ENCODE measurements at places on chromosomes 16 and 17.

- DNase-seq: no peak
These were observed 77.7 kb upstream of the CLEC3A start for GRCh38 chr16:77944631-77945030.

DNA sequence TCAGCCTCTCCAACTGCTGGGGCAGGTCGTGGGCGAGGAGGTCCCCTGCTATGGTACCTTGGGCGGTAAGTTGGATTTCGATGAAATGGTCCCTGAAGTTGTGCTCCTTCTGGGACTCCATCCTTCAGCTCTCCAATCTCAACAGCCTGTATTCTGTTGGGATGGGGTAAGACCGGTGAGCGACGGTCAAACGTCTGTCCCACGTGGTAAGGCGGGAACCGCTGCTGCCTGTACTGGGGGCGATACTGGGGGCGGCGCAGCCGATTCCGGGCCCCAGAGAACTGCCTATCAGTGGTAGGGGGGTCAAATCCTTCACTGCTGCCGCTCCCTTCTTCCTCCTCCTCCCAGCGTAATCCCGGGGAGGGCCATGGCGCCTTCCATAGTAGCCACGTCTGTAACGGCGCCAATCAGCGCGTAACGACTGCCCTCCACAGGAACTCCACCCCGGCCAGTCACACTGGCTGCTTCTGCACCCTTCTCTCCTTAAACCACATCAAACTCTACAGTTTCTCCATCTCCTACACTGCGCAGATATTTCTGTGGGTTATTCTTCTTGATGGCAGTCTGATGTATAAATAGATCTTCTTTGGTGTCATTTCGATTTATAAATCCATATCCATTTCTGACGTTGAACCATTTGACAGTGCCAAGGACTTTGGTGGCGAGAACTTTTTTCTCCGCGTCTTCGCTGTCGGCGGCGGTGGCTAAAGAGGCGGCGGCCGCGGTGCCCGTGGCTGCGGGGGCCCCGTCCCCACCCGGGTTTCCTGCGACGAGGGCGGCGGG lies 41.1 kb downstream of the AHSP start:
- no peak for DNase-seq

- DNase-seq: no peak
These were observed 3.7 kb upstream of the SDK2 start for GRCh38 chr17:73647772-73648542.

GRCh38 chr17:46764709-46765401 lies 53.6 kb downstream of the WNT3 start:
- no peak for DNase-seq

- DNase-seq: no peak
These were observed 95.7 kb upstream of the DNAH17 start for GRCh38 chr17:78672871-78673371.

- DNase-seq: no peak
These were observed 9.7 kb upstream of the RAI1 start for GRCh38 chr17:17671369-17672129.

GRCh38 chr17:49021095-49021767 lies 24.0 kb downstream of the IGF2BP1 start:
- DNase-seq: no peak

GRCh38 chr16:27242868-27243590 lies 25.5 kb downstream of the NSMCE1 start:
- DNase-seq: no peak

- no peak for DNase-seq
These were observed 144.8 kb downstream of the KCNJ2 start for GRCh38 chr17:70314096-70314495.

DNA sequence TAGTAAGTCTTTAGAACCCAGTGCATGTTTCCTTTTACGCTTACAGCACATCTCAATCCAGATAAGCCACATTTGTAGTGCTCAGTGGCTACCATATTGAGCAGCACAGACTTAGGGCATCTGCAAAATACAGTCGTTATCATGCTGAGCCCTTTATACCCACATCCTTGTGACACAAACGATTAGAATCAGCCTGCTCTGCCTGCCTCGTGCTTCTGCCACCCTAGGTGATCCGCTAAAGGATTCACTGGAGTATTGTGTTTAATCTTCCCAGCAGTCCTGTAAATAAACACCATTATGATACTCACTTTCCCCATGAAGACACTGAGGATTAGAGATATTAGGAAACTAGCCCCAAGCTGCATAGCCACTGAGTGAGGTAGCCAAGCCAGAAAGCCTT lies 51.3 kb upstream of the FA2H start:
- no peak for DNase-seq

DNA sequence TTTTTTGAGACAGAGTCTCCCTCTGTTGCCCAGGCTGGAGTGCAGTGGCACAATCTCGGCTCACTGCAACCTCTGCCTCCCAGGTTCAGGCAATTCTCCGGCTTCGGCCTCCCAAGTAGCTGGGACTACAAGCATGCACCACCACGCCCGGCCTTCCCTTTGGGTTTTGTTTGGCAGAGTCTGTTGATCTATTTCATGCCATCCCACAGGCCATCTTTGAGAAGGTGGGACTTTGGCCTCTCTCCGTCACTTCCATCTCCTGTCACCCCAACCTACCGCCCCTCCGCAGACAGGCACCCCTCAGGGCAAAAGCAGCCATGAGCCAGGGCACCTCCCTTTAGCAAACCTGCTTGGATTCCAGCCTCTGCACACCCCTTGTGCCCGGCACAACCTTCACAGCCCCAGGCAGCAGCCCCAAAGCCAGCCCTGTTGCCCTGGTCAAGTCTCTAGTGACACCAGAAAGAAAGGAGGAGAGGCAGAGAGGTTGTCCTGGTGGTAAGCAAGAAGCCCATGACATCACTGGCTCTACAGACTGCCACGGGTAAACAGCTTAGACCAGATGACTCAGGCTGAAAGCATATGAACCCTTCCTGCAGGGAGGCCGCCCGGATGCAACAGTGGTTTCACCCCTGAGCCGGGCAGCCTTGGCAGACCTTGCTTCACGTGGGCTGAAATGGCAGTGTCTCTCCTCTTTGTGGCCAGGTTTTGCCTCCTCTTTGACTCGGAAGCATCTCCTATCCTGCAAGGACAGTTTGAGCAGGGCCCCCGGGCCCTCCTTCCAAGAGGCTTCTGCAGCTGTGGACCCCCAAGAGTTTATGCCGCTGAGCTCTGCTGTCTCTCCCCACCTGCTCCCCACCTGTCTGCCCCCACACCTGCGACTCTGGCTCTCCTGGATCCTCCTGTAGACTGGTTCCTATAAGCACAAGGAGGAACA lies 8.1 kb upstream of the TIMP2 start:
- DNase-seq: peak; percentile 87

DNA sequence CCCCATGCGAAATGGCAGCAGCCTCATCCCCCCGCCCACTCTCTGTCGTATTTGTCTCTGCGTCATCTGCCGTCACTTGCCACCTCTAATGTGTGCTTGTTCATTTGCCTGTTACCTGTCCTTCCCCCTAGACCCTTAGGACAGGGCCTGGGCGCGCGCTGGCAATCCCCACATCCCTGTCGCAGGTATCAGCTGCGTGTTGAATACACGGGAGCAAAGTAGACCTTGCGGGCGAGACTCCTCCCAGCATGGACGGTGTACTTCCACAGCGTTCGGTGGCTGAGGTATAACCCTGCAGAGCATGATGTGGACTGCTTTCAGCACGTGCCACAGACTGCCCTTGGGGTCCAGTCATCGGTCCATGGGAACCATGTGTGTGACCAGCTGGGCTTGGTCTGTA lies 170.1 kb upstream of the CHMP6 start:
- no peak for DNase-seq

- DNase-seq: no peak
These were observed 9.2 kb downstream of the TBC1D16 start for GRCh38 chr17:80026359-80027042.

- DNase-seq: no peak
These were observed 11.7 kb downstream of the ZFHX3 start for GRCh38 chr16:73036074-73036826.

DNA sequence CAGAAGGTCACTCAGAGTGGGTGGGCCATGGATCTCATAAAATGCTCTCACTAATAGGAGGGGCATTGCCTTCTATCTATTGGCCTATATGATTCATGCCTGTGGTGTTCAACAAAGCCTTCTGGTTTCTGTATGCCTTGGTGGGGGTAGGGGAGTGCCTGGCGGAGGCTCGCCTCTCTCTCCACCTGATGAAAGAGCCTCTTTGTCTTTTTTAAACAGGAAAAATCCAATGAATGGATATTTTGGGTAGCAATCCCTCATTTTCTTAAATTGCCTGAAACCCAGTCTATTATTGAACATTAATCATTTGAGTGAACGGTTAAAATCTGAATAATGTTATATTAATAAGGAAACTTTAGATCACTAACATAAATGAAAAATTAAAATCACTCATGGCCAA lies 90.6 kb downstream of the TOX3 start:
- no peak for DNase-seq

GRCh38 chr16:74304164-74304834 lies 7.7 kb downstream of the PSMD7 start:
- DNase-seq: peak; percentile 46

Measured in RKO (cell line).